ENCODE measurements at places on chromosomes 6 and 20. TPM values are rescaled to one million over a fixed set of nuclear protein-coding genes. Genes with fewer than 3 reads are reported as not detected.

DNA sequence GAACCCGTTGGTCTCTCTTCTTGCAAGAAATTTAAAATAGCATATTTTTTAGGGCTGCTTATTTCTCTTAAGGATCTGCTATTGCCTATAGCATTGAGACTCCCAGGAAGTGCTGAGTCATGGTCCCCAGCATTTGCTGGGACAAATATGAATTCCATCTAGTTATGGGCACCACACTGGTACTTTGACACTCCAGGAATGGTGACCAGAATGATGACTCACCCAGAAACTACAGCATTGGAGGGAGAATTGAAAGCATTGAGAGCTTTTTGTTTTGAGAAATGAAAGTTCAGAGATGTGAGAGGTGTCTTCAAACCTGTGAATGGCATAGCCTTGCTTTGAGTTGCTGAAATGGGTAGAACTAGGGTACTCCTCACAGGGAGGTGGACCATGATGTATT is 699.7 kb downstream of the DHX35 start:
- no peaks in the 10 kb centered on the region for H3K27me3 ChIP-seq
- H3K4me3 ChIP-seq, result no peak overlapping the region
- peaks cover 27% of the 10 kb centered on the region for H3K4me1 ChIP-seq
- H3K36me3 ChIP-seq, result no peaks in the 10 kb centered on the region
- DNase-seq, result peak; percentile 66

DNA sequence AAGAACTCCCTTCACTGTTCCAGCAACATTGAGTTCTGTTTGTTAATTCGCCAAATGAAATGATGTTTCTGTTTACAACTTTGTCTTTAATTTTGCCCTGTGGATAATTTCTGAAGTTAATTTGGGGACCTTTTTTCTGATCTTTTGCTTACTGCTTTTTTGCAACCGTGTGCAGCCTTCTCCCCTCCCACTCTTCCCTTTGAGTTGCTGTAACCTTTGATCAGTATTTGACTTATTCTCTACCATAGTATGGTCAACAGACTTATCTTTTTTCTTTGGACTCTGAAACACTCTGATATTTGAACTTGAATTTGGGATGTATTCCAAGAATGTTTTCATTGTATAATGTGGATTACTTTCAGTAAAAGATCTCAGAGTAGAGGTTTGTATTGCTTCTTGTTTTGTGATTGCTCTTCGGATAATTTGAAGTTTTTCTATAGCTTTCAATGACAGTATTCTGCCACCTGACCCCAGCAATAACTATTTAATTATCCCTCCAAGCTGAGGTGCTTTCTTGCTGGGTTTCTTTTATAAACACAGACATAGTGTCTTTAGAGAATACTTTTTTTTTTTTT is 46.2 kb downstream of the LRRN4 start:
- peak; percentile 24 for DNase-seq
- peaks cover 18% of the 10 kb centered on the region for H3K4me1 ChIP-seq
- peak overlapping the region; percentile 72 for H3K27ac ChIP-seq
- no peaks in the 10 kb centered on the region for H3K27me3 ChIP-seq

The STX16 gene
- 15.8 TPM for total RNA-seq

- H3K4me3 ChIP-seq, result no peak overlapping the region
- H3K27me3 ChIP-seq, result no peaks in the 10 kb centered on the region
- no peaks in the 10 kb centered on the region for H3K4me1 ChIP-seq
- H3K36me3 ChIP-seq, result no peaks in the 10 kb centered on the region
- DNase-seq, result no peak
Measured at GRCh38 chr20:31630187-31630790, 7.4 kb upstream of the COX4I2 start.

- peaks cover 21% of the 10 kb centered on the region for H3K4me1 ChIP-seq
- H3K36me3 ChIP-seq, result peaks cover 10% of the 10 kb centered on the region
- peak; percentile 47 for DNase-seq
- H3K27ac ChIP-seq, result no peak overlapping the region
- no peak overlapping the region for H3K4me3 ChIP-seq
Measured at GRCh38 chr6:106275692-106276091, 49.9 kb downstream of the ATG5 start.

DNA sequence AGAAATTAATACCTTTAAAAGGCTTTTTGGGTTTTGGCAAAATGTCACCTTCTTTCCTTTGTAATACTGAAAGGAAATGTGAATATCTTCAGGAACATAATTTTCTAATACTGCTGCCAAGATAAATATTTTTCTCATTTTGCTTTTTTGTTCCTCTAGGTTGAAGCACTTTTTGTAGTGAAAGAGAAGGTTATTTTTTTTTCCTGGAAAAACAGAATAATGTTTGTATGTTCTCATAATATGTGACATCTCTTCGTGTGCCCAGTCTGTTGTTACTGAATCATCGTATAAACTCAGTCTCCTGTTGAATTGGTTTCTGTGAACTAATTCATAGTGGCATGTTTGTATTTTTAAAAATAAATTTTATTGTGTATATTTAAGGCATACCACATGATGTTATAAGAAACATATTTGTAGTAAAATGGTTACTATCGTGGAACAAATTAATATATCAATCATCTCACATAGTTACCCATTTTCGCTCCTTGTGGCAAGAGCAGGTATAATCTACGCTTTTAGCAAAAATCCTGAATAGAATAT is 74.4 kb downstream of the SH3BGRL2 start:
- H3K27me3 ChIP-seq, result no peaks in the 10 kb centered on the region
- no peak overlapping the region for H3K27ac ChIP-seq
- no peak overlapping the region for H3K4me3 ChIP-seq
- no peaks in the 10 kb centered on the region for H3K4me1 ChIP-seq
- DNase-seq, result no peak

The SOX18 gene
- not detected for total RNA-seq

GRCh38 chr20:34175879-34176278 is 63.8 kb upstream of the EIF2S2 start:
- no peak overlapping the region for H3K4me3 ChIP-seq
- H3K27ac ChIP-seq, result no peak overlapping the region
- DNase-seq, result no peak
- H3K36me3 ChIP-seq, result no peaks in the 10 kb centered on the region

The ARFGEF3 gene
- total RNA-seq, result 0.11 TPM

The GHRH gene
- not detected for total RNA-seq

GRCh38 chr20:37886851-37887297 is 16.1 kb upstream of the VSTM2L start:
- H3K4me1 ChIP-seq, result no peaks in the 10 kb centered on the region
- H3K27ac ChIP-seq, result no peak overlapping the region
- no peaks in the 10 kb centered on the region for H3K27me3 ChIP-seq

DNA sequence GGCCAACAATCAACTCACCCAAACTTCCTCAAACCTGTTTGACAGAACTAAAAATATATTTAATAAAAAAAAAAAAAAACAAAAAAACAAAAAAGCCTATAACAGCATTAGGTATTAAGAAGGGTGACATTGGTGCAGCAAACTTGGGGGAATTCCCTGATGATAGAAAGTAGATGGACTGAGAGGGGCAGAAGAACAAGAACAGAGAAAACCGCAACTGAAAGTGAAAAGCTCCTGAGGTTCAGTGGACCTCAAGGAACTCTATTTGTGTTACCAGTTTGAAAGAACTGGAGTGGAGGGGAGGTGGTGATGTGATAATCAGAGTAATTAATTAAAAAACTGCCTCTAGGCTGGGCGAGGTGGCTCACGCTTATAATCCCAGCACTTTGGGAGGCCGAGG is 53.8 kb downstream of the MACROD2 start:
- H3K4me1 ChIP-seq, result no peaks in the 10 kb centered on the region
- H3K27me3 ChIP-seq, result no peaks in the 10 kb centered on the region
- no peaks in the 10 kb centered on the region for H3K36me3 ChIP-seq
- no peak overlapping the region for H3K4me3 ChIP-seq
- no peak overlapping the region for H3K27ac ChIP-seq
- no peak for DNase-seq

GRCh38 chr6:100506651-100507050 is 41.9 kb upstream of the SIM1 start:
- peaks cover 35% of the 10 kb centered on the region for H3K36me3 ChIP-seq
- H3K4me1 ChIP-seq, result peaks cover 44% of the 10 kb centered on the region
- no peak for DNase-seq
- H3K4me3 ChIP-seq, result no peak overlapping the region
- no peaks in the 10 kb centered on the region for H3K27me3 ChIP-seq
- no peak overlapping the region for H3K27ac ChIP-seq

- peaks cover 10% of the 10 kb centered on the region for H3K27me3 ChIP-seq
- DNase-seq, result peak; percentile 11
- no peak overlapping the region for H3K4me3 ChIP-seq
- no peaks in the 10 kb centered on the region for H3K36me3 ChIP-seq
- no peaks in the 10 kb centered on the region for H3K4me1 ChIP-seq
Measured at GRCh38 chr6:107770541-107770940, 53.6 kb downstream of the SCML4 start.

- H3K36me3 ChIP-seq, result no peaks in the 10 kb centered on the region
- peaks cover 14% of the 10 kb centered on the region for H3K27me3 ChIP-seq
- no peak for DNase-seq
- H3K4me1 ChIP-seq, result no peaks in the 10 kb centered on the region
Measured at GRCh38 chr20:33053291-33054106, at the start of gene BPIFB3. Gene BPIFB3 (plus strand): TSS chr20:33053903. CDS start chr20:33055436, 1,533 bp downstream.

The PCNA gene
- total RNA-seq, result 116 TPM

The HRH3 gene
- total RNA-seq, result not detected

DNA sequence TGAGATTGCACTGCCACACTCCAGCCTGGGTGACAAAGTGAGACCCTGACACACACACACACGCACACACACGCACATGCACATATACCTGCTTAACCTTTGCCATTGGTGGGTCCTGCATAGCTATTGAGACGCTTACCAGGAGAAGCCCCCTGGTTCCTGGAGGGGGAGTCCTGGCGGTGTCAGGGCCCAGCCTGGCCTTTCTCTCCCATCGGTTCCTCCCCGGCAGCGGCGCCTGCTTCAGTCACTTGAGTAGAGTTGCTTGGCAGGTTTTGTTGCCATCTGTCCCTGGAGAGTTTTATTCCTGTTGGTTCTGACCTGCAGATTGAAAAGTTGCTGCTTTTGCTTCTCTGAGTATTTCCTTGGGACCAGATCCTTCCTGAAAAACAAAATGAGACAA is 20.6 kb upstream of the FAM209A start:
- no peak overlapping the region for H3K27ac ChIP-seq
- H3K36me3 ChIP-seq, result peaks cover 24% of the 10 kb centered on the region
- DNase-seq, result no peak
- no peak overlapping the region for H3K4me3 ChIP-seq

DNA sequence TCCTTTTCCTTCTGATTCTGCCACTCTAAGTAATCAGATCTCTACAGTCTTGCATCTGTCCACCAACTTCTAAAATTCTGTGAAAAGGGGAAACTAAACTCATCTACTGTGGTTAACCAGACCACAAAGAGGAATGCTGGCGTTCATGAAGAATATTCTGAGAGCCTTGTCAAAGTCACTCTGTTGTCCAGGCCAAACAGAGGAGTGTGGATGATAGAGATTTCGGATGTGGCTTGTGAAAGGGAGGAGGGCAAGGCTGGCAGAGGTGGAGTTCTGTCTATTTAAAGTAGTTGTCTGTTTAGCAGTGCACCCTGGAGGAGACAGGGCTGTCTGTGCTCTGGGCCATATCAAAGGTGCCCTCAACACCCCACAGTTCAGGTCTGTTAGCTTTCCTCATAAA is 33.9 kb downstream of the CCN2 start:
- H3K27me3 ChIP-seq, result no peaks in the 10 kb centered on the region
- DNase-seq, result peak; percentile 11
- no peak overlapping the region for H3K4me3 ChIP-seq
- H3K27ac ChIP-seq, result no peak overlapping the region

DNA sequence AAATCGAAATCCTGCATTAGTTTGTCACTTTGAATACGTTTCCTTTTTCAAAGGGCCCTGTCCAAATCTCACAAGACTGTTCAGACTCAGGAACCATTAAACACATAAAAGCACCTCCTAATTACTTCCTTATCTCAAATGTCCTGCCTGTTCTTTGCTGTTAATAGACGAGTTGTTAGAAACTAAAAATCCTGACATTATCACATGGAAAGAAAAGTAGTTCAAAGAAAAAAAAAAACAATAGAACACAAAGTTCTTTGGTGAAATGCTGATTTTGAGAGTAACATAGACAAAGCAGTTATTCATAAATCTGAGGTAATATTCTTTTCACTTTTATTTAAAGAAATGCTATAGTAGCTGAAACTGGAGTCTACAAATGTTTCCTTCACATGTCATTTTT is 12.1 kb upstream of the TAB2 start:
- no peaks in the 10 kb centered on the region for H3K27me3 ChIP-seq
- H3K27ac ChIP-seq, result no peak overlapping the region
- no peak overlapping the region for H3K4me3 ChIP-seq
- no peak for DNase-seq
- H3K4me1 ChIP-seq, result peaks cover 18% of the 10 kb centered on the region

- 0 out of 2 replicates have a peak, but pooled peaks cover 6% of the 10 kb centered on the region for H3K4me1 ChIP-seq
- H3K36me3 ChIP-seq, result no peaks in the 10 kb centered on the region
- H3K27me3 ChIP-seq, result no peaks in the 10 kb centered on the region
- DNase-seq, result no peak
Measured at GRCh38 chr20:8234580-8234979, 102.5 kb downstream of the PLCB1 start.

GRCh38 chr6:167733740-167734661 is 92.7 kb upstream of the AFDN start:
- H3K27ac ChIP-seq, result no peak overlapping the region
- no peak overlapping the region for H3K4me3 ChIP-seq
- no peaks in the 10 kb centered on the region for H3K4me1 ChIP-seq
- no peaks in the 10 kb centered on the region for H3K36me3 ChIP-seq
- H3K27me3 ChIP-seq, result no peaks in the 10 kb centered on the region

- DNase-seq, result peak; percentile 42
- no peaks in the 10 kb centered on the region for H3K4me1 ChIP-seq
- no peaks in the 10 kb centered on the region for H3K36me3 ChIP-seq
- H3K27ac ChIP-seq, result no peak overlapping the region
- no peaks in the 10 kb centered on the region for H3K27me3 ChIP-seq
Measured at GRCh38 chr6:126947070-126947469, 171.4 kb upstream of the RSPO3 start.

All from GM23248 (cell line).